ENCODE measurements at places on chromosomes 6 and 20. TPM values are rescaled to one million over a fixed set of nuclear protein-coding genes. Genes with fewer than 3 reads are reported as not detected.
A peak's percentile ranks its signal among the peaks of the same experiment; 100 is the strongest.

GRCh38 chr20:36384022-36384619 is 78.0 kb downstream of the DLGAP4 start:
- peaks cover 28% of the 10 kb centered on the region for H3K27me3 ChIP-seq
- peak; percentile 20 for DNase-seq
- H3K4me1 ChIP-seq, result no peaks in the 10 kb centered on the region
- H3K36me3 ChIP-seq, result no peaks in the 10 kb centered on the region

- peaks cover 35% of the 10 kb centered on the region for H3K36me3 ChIP-seq
- H3K27ac ChIP-seq, result no peak overlapping the region
- no peak for DNase-seq
- no peaks in the 10 kb centered on the region for H3K27me3 ChIP-seq
- H3K4me3 ChIP-seq, result no peak overlapping the region
Measured at GRCh38 chr20:3864518-3864917, 17.9 kb downstream of the MAVS start.

DNA sequence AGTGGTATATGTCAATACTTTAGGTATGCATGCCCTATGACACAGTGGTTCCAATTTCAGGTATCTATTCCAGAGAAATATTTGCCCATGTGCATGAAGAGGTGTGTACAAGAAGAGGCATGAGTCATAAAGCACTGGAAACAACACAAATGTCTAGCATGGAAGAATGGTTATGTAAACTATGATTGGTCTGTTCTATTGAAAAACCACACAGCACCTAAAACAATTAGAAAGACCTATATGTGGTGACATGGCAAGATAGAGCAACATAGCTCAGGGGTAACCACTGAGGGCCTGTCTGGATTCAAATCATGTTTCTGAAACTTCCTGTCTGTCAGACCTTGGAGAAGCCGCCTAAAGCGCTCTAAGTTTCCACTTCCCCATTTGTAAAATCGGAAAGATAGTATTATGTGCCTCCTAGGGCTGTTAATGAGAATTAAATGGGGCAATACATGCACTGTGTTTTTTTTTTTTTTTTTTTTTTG is 76.0 kb upstream of the SHLD1 start:
- H3K27me3 ChIP-seq, result peaks cover 12% of the 10 kb centered on the region
- H3K4me1 ChIP-seq, result no peaks in the 10 kb centered on the region
- H3K36me3 ChIP-seq, result no peaks in the 10 kb centered on the region

DNA sequence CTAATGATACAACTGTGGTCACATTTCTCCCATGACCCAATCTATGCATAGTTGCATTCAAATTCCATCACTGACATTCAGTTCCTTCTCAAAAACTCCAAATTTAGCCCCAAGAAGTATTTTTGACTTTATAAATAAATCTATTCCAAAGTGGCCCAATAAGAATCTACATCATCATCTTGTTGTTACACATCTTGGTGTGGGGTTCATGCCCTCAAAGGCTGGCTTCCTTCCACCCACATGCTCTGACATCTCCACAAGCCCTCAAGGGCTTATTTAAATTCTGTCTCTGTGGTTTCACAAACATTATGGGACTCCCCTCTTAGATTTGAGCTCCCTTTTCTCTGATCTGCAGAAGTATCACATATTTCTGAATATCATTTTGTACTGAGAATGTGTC is 585.3 kb upstream of the BTBD3 start:
- no peaks in the 10 kb centered on the region for H3K4me1 ChIP-seq
- no peak overlapping the region for H3K27ac ChIP-seq
- DNase-seq, result no peak
- H3K36me3 ChIP-seq, result no peaks in the 10 kb centered on the region
- no peak overlapping the region for H3K4me3 ChIP-seq
- no peaks in the 10 kb centered on the region for H3K27me3 ChIP-seq

Gene EPB41L1
- 45.4 TPM for total RNA-seq

GRCh38 chr20:45850926-45851325 is 6.3 kb downstream of the ACOT8 start:
- peaks cover 12% of the 10 kb centered on the region for H3K36me3 ChIP-seq
- H3K27me3 ChIP-seq, result no peaks in the 10 kb centered on the region
- no peak for DNase-seq
- no peak overlapping the region for H3K4me3 ChIP-seq
- H3K27ac ChIP-seq, result no peak overlapping the region

Gene BHLHE23
- total RNA-seq, result not detected

DNA sequence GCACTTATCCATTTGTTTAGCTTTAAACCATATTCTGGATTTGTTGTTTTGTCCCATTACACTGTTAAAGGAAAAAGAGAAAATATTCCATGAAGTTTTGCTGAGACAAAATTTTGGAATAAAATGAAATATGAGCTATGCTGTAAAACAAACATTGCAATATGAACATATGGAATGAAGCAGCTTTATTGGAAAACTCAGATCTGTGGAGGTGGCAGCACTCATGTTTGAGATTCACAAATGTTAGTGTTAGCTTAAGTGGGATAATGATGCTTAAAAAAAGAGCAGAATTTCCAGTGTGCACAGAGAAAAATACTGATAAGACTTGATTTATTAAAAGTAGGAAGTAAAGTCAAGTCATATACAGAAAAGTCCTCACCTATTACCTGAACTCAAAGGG is 196.2 kb downstream of the BCKDHB start:
- peaks cover 11% of the 10 kb centered on the region for H3K4me1 ChIP-seq
- peaks cover 5% of the 10 kb centered on the region for H3K36me3 ChIP-seq
- H3K27me3 ChIP-seq, result no peaks in the 10 kb centered on the region

- peaks cover 6% of the 10 kb centered on the region for H3K36me3 ChIP-seq
- peaks cover 23% of the 10 kb centered on the region for H3K4me1 ChIP-seq
Measured at GRCh38 chr6:153172815-153173214, 41.7 kb upstream of the RGS17 start.

- peak overlapping the region; percentile 94 for H3K27ac ChIP-seq
- H3K4me3 ChIP-seq, result peak overlapping the region; percentile 81
- DNase-seq, result no peak
Measured at GRCh38 chr6:81940451-81940985, 188.0 kb upstream of the TENT5A start.

Gene KHDRBS2
- not detected for total RNA-seq

DNA sequence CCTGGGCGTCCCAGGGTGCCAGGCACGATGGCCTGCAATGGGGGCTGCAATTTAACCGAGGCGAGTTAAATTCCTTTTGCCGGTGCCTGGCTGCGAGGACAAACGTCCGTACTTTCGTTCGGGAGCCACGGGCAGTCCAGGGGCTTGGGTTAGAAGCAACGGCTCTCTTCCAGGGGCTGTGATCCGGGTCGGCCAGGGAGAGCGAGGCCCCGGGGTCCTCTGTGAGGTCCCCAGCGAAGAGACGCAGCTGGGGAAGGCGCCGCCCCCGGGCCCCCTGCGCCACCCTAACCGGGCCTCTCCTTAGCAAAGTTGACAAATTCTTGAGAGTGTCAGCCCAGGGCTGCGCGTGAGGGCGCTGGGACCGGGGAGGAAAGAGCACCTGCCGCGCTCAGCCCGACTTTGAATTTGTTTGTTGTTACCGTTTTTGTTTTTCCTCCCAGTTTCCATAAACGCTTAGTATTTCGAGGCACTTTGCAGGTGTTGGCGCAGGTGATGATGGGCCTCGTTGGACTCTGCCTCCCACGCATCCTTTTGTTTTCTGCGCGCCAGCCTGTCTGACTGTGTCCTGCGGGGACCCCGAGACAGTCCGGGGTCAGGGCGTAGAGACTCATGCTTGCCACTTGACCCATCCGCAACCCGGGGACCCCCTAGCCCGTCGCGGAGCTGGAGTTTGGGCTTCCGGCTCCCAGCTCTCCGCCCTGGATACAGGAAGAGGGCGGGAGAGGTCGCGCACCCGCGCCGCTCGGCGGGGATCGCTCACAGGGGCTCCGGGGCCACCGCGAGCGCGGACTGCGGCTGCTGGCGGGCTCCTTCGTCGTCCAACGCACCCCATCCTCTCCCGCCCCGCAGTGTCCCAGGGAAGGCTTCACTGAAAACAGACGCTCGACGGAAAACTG is 5.8 kb downstream of the OLIG3 start:
- no peak overlapping the region for H3K27ac ChIP-seq
- DNase-seq, result no peak
- peaks cover 50% of the 10 kb centered on the region for H3K27me3 ChIP-seq
- peaks cover 4% of the 10 kb centered on the region for H3K36me3 ChIP-seq

GRCh38 chr20:60970601-60971000 is 281.5 kb upstream of the CDH4 start:
- H3K27ac ChIP-seq, result no peak overlapping the region
- H3K4me3 ChIP-seq, result no peak overlapping the region
- H3K27me3 ChIP-seq, result peaks cover 2% of the 10 kb centered on the region
- no peaks in the 10 kb centered on the region for H3K36me3 ChIP-seq

Gene CCN6
- not detected for total RNA-seq

- no peak for DNase-seq
- H3K36me3 ChIP-seq, result no peaks in the 10 kb centered on the region
- no peak overlapping the region for H3K27ac ChIP-seq
- H3K4me3 ChIP-seq, result no peak overlapping the region
- peaks cover 7% of the 10 kb centered on the region for H3K27me3 ChIP-seq
Measured at GRCh38 chr6:20038410-20039204, 173.7 kb downstream of the MBOAT1 start.

DNA sequence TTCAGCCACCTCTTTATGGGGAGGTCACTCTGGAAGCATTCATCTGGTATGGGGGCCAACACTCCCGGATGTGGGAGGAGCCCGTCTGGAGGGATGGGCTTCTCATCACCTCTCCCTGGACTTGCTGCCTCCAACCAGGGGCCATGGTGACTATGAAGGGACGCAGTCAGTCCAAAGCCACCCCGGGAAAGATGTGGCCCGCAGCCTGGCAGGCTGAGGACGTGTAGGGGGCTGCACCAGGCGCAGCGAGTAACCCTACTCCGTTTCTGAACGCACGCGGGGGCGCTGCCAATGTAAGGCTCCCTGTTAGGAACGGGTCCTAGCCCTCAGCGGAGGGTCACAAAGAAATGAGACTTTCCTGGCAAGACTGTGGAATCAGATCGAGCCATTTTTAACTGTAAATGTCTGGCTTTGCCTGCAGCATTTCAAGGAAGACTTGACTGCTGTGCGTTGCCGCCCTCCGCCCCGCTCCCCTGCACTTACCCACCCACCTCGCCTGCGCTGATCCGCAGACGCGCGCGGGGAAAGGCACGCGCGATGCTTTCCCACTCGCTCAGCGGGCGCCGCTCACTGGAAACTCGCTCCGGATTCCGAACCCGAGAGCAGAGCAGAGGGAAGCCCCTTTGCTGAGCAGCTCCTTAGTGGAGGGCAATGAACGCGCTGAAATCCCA is 55.1 kb downstream of the IL20RA start:
- H3K27ac ChIP-seq, result no peak overlapping the region
- no peak overlapping the region for H3K4me3 ChIP-seq
- DNase-seq, result no peak
- no peaks in the 10 kb centered on the region for H3K4me1 ChIP-seq
- peaks cover 30% of the 10 kb centered on the region for H3K27me3 ChIP-seq

Gene CEP43
- 20.9 TPM for total RNA-seq

- H3K4me3 ChIP-seq, result no peak overlapping the region
- H3K4me1 ChIP-seq, result no peaks in the 10 kb centered on the region
- H3K27me3 ChIP-seq, result peaks cover 4% of the 10 kb centered on the region
- H3K27ac ChIP-seq, result no peak overlapping the region
Measured at GRCh38 chr6:40328986-40329545, 258.1 kb downstream of the LRFN2 start.

- DNase-seq, result no peak
- no peaks in the 10 kb centered on the region for H3K36me3 ChIP-seq
- H3K27me3 ChIP-seq, result no peaks in the 10 kb centered on the region
- no peak overlapping the region for H3K4me3 ChIP-seq
- H3K4me1 ChIP-seq, result no peaks in the 10 kb centered on the region
Measured at GRCh38 chr6:129269891-129270290, 387.0 kb downstream of the LAMA2 start.

- H3K36me3 ChIP-seq, result peaks cover 13% of the 10 kb centered on the region
- peaks cover 38% of the 10 kb centered on the region for H3K4me1 ChIP-seq
- no peak overlapping the region for H3K27ac ChIP-seq
Measured at GRCh38 chr6:4531406-4531805, 244.8 kb upstream of the CDYL start.

Gene CFAP206
- total RNA-seq, result not detected

Gene PGC
- total RNA-seq, result not detected

GRCh38 chr6:150681578-150682395 is 82.1 kb downstream of the PLEKHG1 start:
- peaks cover 4% of the 10 kb centered on the region for H3K27me3 ChIP-seq
- no peaks in the 10 kb centered on the region for H3K4me1 ChIP-seq
- H3K27ac ChIP-seq, result no peak overlapping the region
- H3K36me3 ChIP-seq, result no peaks in the 10 kb centered on the region
- H3K4me3 ChIP-seq, result no peak overlapping the region

DNA sequence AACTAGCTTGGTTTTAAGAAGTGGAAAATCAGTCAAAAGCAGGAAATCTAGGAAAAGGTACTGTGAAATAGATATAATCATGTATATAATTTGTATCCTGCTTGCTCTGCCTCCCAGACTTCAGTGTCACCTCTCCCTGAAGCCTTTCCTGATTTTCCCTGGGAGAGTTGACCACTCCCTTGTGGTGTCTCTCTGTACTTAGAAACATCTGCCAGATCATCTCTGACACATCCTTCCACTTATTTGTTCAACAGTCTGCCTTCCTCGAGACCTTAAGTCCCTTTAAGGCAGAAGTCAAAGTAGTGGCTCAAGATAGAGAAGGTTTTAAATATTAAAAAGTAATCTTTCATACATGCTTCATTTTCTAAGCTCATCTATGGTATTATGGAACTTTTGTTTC is 236.5 kb downstream of the CDKAL1 start:
- no peaks in the 10 kb centered on the region for H3K27me3 ChIP-seq
- no peak overlapping the region for H3K4me3 ChIP-seq
- no peak overlapping the region for H3K27ac ChIP-seq
- H3K4me1 ChIP-seq, result no peaks in the 10 kb centered on the region
- DNase-seq, result no peak

DNA sequence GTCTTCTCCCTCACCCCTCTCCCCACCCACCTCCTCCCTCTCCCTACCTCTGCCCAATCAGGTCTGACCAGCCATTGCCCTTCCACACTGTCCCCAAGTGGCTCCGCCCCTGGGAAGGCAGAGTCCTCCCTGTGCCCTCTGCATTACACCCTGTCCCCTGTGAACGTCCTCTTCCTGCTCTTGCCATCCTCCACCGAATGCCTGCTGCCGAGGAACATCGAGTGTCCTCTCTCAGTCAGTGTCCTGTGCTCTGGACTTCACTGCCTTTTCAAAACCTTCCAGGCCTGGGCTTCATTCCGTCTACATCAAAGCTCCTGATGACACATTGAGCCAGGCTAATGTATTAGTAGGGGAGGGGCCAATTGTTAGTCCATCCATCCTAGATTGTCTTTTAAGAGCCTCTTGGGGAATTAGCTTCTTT is 3.3 kb upstream of the PACSIN1 start:
- peaks cover 9% of the 10 kb centered on the region for H3K27me3 ChIP-seq
- H3K4me3 ChIP-seq, result no peak overlapping the region
- DNase-seq, result no peak
